Left ventricle myocardium superior (tissue), 1 donor: ENCODE measurements at places on chromosomes 5 and 9. TPM values are rescaled to one million over a fixed set of nuclear protein-coding genes. Genes with fewer than 3 reads are reported as not detected.

GRCh38 chr5:78613756-78614155 is 34.8 kb downstream of the LHFPL2 start:
- no peak for DNase-seq

Gene PCDHB15
- total RNA-seq = 2.6 TPM

DNA sequence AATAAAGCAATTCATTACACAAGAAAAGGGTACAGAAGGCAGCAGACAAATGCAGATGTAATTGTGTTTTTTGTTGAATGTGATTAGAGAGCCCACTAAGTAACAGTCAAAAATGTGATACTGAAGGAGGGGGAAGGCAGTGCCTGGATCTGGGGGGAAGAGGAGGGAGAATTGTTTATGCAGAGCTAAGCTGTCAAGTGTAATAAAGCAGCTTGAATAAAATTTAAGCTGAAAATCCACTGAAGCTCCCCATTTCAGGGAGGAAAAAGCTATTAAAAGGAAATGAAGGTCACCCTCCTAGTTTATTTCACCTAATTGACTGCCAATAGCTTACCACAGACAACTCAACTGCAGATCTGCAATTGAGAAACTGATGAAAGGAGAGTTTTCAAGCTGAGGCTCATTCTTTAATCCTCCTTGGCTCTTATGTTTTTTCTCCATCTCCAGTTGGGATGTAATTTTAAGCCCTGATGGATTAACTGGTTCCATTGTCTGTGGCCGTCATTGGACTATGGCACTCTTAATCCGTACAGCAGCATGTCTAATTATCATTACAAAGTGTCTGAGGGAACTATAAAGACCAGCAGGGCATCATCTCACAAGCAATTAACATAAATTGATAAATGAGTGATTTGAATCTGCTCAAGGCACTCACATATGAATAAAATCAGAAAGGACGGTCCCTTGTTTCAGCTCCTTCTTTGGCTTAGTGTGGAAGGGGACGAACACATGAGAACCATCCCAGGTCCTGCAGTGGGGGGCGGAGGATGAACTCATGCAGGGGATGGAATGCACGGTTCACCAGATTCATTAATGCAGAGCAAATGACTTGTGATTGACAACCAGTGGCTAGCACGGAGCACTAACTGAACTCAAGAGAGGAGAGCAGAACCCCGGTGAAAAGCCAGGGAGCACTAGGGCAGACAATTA is 38.5 kb downstream of the TLE1 start:
- no peak for DNase-seq

Gene ATOX1
- 63.2 TPM for total RNA-seq

Gene SCGB3A1
- not detected for total RNA-seq

- no peak for DNase-seq
These were observed 743.9 kb upstream of the SEMA6A start for GRCh38 chr5:117318528-117318927.

Gene SH3RF2
- 350 TPM for total RNA-seq

DNA sequence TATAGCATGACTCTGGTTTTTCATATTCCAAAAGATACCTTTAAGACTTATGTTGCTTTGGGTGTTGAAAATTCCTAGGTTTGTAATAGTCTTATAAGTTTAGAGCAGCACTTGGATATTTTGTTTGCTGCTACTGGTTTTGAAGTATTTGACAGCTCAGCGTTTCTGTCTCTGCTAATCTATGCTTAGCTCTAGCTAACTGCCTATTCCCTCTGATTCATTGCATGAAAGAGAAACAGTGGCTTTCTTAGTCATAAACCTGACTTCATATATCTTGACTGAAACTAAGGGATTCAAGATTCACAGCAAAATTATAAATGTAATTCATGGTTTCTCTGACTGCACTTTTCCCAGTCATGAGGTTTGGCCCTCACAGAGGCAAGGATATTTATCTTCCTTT is 35.6 kb upstream of the ANXA1 start:
- DNase-seq = no peak

DNA sequence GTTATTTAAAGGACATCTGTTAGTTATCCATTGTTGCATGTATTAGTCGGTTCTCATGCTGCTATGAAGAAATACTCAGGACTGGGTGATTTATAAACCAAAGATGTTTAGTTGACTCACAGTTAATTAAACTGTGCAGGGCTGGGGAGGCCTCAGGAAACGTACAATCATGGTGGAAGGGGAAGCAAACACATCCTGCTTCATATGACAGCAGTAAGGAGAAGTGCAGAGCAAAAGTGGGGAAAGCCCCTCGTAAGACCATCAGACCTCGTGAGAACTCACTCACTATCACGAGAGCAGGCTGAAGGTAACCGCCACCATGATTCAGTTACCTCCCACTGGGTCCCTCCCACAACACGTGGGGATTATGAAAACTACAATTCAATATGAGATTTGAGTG is 2064.1 kb downstream of the MAT2B start:
- DNase-seq = no peak

GRCh38 chr9:76580188-76580587 is 121.2 kb downstream of the GCNT1 start:
- DNase-seq = no peak

Gene PCDHB14
- 2.5 TPM for total RNA-seq

Gene NFX1
- 31.6 TPM for total RNA-seq

GRCh38 chr9:131657940-131658339 is 81.9 kb downstream of the RAPGEF1 start:
- DNase-seq = no peak

Gene CENPH
- 3.5 TPM for total RNA-seq

Gene TYRP1
- total RNA-seq = 43.8 TPM

Gene FYB1
- 5.8 TPM for total RNA-seq

DNA sequence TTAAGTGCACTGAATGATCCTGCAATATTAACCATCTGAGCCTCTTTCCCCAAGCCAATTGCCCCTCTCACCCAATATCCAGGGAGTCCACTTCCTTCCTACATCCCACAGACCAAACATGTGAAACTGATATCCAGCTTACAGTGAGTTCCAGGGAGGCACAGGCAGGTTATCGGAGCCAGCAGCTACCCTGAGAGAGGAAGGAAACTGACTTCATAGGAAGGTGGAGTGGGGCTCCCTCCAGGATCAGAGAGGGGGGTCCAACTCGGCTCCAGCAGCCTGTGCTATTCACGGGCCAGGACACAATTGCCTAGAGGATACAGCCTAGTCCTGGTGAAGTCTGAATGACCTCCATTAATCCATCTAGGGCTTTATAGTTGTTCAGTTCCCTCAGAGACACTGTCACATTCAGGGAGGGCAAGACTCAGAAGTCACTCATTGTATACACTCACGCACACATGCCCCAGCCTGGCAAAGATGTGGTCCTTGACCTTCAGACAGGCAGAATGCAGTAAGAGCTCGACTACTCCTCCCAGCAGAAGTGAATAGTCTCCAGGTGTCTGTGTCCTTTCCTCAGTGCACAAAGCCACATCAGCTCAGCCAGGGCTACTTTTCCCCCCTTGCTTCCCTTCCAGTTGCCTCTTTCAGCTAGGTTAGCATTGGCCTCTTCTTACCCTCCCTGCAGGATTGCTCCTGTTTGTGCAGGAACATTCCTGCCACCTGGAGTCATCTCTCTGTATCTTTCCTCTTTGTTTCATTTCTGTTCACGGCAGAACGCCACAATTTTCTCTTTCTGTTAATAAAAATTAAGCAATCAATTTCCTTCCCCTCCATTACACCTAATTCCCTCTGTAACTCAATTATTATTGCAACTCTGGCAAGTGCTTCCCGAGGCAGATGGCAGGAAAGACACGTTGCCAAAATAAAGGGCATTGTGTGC is 501.7 kb downstream of the ARHGEF28 start:
- DNase-seq = no peak

- DNase-seq = no peak
These were observed 24.7 kb upstream of the TAS2R1 start for GRCh38 chr5:9654886-9655285.

Gene IL5
- not detected for total RNA-seq

DNA sequence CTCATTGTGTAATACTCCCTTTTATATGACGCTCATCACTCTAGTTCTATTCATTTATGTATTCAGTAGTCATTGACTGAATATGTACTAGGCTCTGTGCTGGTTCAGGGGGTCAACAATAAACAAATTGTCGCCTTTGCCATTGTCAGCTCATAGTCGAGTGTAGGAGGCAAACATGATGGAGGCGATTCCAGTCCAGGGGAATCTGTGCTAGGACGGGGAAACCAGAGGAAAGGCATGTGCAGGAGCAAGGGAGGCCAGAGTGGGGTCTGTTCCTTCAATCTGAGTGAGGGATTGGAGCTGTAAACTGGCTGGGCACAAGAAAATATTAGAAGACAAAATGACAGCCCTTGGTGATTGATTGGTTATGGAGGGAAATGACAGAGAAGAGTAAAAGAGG is 83.9 kb downstream of the ANGPTL2 start:
- DNase-seq = no peak

- no peak for DNase-seq
These were observed 28.9 kb downstream of the SNX24 start for GRCh38 chr5:122874179-122874875.

Gene PCDHGA5
- total RNA-seq = 5.3 TPM

DNA sequence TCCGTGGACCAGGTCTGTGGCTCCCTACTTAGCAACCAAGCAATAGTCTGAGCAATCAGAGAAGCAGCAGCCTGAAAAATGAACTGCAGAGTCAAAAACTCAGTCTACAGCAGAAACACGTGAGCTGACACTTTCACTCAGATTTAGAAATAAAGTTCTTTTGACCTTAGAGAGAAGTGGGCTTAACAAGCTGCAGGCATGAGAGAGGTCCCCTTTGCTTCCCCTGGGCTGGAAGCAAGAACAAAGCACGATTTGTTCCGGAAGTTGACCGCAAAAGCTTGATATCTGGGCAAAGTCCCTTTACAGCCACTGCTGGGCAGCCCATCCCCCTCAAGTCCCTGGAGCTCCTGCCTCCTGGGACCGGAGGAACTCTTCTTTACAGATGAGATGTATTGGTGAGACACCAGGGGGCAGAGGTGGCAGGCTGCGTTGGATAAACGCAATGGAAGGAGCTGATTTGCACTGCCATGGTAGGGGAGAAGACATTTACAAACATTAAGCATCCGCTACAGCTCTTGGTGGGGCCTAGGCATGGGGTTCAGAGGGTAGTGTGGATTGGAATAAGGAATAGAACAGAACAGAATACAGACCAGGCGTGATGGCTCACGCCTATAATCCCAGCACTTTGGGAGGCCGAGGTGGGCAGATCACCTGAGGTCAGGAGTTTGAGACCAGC is 5.8 kb upstream of the SOWAHA start:
- no peak for DNase-seq

- DNase-seq = no peak
These were observed 117.3 kb upstream of the PDE4D start for GRCh38 chr5:60010853-60011252.

Gene KIF4B
- 0.05 TPM for total RNA-seq

DNA sequence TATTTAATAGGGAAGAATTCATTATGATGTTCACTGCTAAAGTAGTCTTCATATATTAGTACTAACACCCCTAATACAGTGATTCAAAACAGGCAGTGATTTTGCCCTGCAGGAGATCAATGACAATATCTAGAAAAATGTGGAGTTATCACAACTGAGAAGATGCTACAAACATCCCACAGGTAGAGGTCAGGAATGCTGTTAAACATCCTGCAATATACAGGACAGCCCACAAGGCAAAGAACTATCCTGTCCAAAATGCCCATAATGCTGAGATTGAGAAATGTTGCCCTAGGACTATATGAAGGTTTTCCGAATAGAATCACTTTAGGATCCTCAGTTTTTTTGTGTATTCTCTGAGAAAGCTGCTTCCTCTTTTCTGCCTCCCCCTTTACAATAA is 15.3 kb downstream of the RORB start:
- no peak for DNase-seq

DNA sequence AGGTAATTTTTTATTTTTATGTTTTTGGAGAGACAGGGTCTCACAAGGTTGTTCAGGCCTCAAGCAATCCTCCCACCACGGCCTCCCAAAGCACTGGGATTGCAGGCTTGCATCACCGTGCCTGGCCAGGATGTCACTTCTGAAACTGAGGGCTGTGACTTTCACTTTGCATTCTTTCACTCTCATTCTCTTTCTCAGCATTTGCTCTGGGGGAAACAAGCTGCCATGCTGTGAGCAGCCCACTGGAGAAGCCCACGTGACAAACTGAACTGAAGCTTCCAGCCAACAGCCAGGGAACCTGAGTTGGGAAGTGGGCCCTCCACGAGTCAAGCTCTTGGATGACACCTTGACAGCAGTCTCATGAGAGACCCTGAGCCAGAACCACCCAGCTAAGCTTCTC is 109.4 kb downstream of the C5orf15 start:
- no peak for DNase-seq

GRCh38 chr5:81315336-81315735 is 13.9 kb downstream of the ZCCHC9 start:
- no peak for DNase-seq

Gene OR1L8
- not detected for total RNA-seq

- no peak for DNase-seq
These were observed 26.4 kb downstream of the PTGR1 start for GRCh38 chr9:111572950-111573604.

DNA sequence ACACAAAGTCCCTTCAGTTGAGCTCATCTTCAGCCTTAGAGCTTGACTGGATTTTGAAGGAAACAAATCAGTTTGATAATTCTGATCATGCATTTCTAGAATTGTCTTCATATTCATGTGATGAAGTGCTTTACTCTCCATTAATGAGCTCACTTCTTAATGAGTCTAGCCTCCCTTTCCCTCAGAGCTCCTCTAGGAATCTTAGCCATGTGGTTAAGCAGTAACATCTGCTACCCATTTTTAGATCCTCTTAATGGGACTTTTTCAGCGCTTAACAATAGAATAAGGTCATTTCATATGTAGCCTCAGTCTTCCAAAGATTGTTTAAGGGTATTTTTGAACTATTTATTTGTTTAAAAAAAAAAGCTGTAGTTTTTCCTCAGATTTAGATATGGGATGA is 36.9 kb upstream of the LURAP1L start:
- DNase-seq = no peak

- no peak for DNase-seq
These were observed 171.9 kb downstream of the SEC61B start for GRCh38 chr9:99393993-99394392.

GRCh38 chr9:27041746-27042145 is 36.3 kb upstream of the LRRC19 start:
- no peak for DNase-seq

DNA sequence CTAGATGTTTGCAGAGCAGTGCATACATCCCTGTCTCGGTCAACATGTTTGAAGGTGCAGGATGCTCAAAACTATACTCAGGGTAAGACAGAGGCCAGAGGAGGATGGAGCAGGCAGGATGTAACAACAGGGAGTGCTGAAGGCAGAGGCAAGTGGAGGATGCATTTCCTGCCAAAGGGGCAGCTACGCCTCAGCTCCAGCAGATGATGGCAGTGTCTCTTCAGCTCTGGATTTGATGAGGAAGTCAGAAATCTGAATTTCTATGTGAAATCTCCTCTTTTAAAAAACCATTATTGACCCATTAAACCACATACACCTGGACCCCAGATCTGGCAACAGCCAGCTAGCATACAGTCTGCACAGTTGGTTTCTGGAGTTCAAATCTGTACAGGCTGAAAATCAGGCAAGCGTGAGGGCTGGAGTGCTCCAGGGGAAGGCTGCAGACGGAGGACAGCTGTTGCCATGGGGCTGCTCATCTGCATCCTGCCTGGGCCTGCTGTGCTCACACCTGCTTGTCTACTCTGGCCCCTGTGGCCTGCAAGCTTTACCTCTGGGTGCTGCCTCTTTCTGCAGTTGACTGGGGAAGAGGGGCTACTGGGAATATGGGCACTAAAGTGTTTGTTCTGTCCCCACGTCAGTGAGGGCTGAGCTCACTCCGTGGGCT is 152.9 kb upstream of the SLC28A3 start:
- no peak for DNase-seq
